ENCODE measurements at places on chromosomes 2 and 18.

DNA sequence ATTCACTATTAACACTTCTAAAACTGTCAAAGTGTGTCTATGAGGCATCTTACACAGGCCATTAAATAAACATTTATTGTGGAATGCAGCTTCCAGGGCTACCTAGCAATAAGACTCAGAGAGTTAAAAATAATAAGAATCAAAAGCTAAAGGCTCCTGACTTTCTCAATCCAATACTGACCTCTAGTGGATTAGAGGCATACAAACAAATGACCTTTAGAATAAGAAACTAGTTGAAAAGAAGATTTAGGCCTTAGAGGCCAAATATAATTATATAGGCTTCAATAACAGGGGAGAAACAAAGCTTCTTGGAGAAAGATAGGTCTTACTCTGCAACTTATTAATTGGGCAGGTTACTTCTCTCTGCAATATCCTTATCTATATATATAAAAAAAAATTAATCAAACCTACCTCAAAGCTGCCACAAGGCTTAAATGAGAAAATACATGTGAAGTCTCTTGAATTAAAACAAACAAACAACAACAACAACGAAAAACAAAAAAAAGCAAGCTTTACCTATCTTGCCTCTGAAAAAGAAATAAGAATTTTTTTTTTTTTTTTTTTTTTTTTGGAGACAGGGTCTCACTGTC lies 246.1 kb downstream of the EXOC6B start:
- DNase-seq: no peak

GRCh38 chr2:118686346-118686745 lies 161.1 kb downstream of the EN1 start:
- DNase-seq: no peak

DNA sequence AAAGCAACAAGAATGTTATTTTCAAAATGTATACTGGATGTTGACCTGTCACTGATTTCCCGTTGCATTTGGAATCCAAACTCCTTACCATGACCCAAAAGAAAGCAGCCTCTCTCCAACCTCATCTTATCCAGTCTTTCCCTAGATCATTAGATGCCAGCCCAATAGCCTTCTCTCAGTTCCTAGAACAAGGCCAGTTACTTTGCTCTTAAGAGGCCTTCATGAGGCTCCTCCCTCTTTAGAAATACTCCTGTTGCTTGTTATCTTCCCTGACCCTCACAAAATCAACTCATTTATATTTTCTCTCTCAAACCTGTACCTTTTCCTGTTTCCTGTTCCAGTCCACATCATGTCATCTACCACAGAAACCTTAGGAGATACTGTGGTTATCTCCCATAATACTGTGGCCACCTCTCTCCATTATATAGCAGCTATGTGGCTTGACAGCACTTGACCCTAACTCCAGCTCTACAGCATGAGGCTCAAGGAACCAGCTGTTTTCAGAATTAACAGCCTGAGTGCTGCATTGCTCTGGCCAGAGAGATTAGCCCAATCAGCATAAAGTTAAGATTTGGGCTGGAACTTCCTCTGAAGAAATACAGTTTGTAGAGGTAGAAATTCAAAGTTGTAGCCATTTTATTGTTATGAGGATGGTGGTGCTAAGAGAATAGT lies 22.8 kb downstream of the SRBD1 start:
- no peak for DNase-seq

DNA sequence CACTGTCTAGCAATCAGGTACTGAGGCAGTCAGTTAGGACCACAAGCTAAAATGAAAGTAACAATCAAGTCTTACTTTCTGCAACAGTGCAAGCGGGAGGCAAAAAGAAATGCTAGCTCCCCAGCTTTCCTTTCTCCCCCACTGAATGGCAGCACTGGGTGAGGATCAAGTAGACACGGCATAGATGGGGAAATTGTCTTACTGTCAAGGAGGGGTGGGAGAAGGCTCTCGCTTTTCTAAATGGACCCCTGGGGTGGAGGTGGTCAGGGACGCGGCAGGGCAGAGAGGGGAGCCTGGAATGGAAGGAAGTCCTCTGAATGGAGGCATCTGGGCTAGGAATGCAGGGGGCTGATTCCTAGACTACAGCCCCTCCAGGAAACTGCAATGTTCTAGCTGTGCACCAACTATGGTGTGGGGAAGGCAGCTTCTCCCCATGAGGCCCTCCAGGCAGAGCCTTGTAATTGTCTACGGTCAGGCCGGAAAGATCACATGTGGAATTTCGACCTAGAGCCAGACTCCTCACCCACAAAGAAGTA lies 24.3 kb downstream of the METTL8 start:
- DNase-seq: no peak

- DNase-seq: no peak
Measured at GRCh38 chr2:216362730-216363129, 9.6 kb downstream of the MARCHF4 start.

DNA sequence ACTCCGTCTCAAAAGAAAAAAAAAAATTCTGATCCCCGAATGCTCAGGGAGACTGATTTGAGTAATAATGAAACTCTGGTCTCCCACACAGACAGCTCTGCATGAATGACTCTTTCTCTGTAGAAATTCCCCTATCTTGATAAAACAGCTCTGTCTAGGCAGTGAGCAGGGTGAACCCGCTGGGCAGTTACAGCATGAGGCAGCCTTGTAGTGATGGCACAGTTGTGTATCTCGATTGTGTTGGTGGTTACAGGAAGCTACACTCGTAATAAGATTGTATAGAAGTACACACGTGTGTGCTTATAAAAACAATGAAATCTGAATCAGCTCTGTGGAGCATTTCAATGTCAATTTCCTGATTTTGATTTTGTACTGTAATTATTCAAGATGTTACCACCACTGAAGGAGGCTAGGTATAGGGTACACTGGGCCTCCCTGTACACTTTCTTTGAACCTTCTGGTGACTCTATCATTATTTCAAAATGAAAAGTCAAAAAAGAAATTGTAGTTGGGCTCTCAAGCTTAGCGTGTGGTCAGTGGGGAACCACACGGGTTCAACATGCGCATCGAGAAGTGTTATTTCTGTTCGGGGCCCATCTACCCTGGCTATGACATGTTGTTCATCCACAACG lies 34.9 kb upstream of the ATP8B1 start:
- peak; percentile 27 for DNase-seq

GRCh38 chr2:207115715-207116364 lies 49.9 kb downstream of the KLF7 start:
- DNase-seq: no peak

GRCh38 chr2:234595829-234596228 lies 98.9 kb upstream of the ARL4C start:
- DNase-seq: no peak

GRCh38 chr2:167237478-167237877 lies 349.2 kb downstream of the XIRP2 start:
- no peak for DNase-seq

DNA sequence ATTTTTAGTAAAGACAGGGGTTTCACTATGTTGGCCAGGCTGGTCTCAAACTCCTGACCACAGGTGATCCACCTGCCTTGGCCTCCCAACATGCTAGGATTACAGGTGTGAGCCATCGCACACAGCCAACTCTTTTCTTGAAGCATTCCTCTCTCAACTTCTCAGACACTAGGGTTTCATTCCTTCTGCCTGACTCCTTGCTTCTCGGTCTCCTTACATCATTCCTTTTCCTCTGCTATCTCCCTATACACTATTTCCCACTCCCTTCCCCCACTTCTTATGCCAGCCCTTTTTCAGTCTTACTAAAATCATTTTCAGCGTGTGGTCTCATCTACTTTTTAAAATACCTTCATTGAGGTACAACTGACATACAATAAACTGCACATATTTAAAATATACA lies 6.1 kb downstream of the SOS1 start:
- DNase-seq: no peak

- DNase-seq: no peak
Measured at GRCh38 chr2:231605607-231606091, 13.0 kb downstream of the TEX44 start.

DNA sequence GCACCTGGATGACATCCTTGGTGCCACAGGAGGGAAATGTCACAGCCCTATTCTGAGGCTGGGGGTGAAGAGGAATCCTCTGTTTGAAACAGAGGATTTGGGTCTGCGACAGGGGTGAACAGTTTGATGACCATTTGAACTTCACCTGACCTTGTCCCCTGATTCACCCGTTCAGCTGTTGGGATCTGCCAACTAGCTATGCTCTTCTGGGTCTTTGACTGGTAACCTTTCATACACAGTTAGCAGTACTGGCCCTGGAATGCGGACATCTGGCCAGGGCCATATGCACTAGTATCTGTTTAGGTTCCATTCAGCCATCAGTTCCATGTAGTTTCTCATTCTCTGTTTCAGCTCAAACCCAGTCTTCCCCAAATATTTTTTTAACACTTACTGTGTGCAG lies 72.6 kb upstream of the MCFD2 start:
- DNase-seq: no peak

- no peak for DNase-seq
Measured at GRCh38 chr2:130307850-130308249, 34.8 kb upstream of the IMP4 start.

DNA sequence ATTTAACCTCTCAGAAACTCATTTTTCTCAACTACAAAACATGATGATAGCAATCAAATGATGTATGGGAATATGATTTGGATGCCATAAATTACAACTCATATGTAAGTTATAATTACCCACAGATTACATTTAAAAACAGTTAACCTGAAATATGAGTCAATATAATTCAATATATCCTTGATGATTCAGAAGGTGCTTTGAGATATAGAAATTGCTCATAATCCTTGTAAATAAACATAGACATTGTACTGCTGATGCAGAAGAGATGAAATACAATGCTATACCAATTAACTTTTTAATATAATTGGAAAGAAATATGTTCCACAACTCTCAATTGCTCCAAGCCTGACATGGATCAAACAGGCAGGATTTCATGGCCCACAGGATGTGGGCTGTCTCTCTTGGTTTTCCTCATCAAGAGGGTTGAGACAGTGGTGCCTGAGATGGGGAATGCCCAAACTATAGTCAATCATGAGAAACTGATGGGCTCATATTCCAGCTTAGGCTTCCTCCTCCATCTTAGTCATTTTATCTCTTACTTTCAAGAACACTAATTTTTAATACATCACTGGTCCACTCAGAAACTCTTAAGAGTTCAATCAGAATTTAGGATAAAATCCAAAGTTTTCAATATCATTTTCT lies 49.4 kb downstream of the NCKAP5 start:
- DNase-seq: no peak

DNA sequence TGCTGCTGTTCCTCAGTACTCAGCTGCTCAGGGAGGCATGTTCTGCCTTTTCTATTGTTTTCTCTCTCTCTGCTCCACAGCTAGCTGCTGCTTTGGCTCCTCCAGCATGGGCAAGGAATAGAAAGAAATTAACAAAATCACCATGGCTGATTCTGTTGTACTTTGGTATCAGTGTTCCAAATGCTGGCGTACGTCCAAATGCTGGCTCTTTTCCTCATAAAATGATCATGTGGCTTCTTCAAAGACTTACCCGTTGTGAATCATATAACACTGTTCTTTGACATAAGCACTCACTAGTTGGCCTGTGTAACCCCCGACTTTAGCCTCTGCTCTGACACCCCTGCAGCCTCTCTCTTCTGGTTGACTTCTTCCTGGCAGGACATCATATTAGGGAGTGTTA lies 547.6 kb downstream of the CPS1 start:
- DNase-seq: no peak

DNA sequence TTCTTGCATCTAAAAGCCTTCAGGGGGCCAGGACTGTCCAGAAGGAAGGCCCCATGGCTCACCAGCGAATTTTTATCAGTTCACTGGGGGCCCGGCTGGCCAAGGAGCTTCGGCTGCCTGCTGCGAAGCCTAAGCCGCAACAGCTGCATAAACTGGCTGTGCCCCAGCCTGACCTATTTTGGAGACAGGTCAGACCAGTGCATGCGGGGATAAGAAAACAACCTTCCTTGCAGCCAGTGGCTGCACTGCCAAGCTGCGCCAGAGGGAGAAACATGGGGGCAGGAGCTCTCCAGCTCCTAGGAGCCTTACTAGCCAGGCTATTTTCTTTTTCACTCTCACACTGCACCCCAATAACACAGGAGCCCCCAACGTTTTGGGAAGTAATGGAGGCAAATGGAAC lies 15.2 kb downstream of the PAX3 start:
- DNase-seq: no peak

- peak; percentile 10 for DNase-seq
Measured at GRCh38 chr2:169734169-169734847, 676 bp downstream of the KLHL23 start.

DNA sequence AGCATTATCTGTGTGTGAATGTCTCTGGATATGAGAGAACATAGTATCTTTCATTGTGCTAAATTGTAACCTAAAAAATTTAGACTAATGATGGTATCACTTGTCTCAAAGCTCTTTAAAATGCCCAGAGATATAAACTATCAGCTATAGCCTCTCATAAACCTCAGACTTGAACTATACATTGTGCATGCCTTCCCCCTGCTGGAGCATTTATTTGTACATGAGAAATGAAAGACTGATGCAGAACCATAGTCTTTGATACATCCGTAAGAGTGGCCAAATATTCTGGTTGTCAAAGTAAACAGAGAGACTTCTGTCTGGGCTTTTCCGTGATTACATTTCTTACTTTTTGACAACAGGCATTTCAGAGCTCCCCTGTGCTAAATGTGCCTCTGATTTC lies 71.9 kb upstream of the CCDC68 start:
- DNase-seq: no peak

GRCh38 chr2:127810156-127810618 lies 784 bp downstream of the WDR33 start:
- no peak for DNase-seq

DNA sequence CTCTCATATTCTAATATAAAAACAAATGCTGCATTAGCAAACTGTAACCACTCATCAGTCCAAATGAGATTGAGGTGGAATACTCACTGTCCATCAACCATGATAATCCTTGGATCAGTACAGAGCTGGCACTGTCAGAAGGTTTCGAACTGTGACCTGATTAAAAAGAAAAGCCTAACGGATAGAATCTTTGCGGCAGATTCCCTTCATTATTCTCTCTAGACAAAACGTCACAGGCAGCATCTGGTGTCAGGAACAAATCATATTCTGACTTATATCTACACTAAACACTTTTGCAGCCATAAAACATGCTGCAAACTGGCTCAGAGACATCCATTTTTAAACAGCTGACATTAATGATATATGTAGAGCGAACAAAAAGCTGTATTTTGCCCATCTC lies 677.7 kb upstream of the NXPH2 start:
- DNase-seq: no peak

GRCh38 chr18:13517369-13517768 lies 209.0 kb downstream of the FAM210A start:
- DNase-seq: no peak

DNA sequence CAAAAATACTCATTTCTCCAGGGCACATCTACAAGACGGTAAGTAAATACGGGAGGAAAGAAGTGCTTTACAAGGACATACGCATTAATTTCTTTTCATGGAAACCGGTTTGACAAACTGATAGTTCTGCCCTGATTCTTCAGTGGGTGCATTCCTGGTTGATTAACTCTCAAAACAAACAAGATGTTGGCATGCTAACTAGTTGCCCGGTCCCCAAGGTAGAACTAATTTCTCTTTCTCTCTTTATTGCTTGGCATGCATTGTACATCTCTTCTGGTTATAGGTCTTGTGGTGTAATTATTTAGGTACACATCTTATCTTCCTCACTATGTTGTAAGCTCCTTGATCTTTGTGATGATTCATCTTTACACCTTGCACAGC lies 46.9 kb upstream of the SPATS2L start:
- DNase-seq: no peak

- no peak for DNase-seq
Measured at GRCh38 chr2:28868611-28869010, 1.5 kb downstream of the TRMT61B start.

GRCh38 chr2:28187186-28187585 lies 205.5 kb upstream of the FOSL2 start:
- DNase-seq: no peak

- no peak for DNase-seq
Measured at GRCh38 chr2:152189622-152190495, 14.3 kb upstream of the STAM2 start.
